ENCODE measurements at places on chromosomes 3 and 15.

DNA sequence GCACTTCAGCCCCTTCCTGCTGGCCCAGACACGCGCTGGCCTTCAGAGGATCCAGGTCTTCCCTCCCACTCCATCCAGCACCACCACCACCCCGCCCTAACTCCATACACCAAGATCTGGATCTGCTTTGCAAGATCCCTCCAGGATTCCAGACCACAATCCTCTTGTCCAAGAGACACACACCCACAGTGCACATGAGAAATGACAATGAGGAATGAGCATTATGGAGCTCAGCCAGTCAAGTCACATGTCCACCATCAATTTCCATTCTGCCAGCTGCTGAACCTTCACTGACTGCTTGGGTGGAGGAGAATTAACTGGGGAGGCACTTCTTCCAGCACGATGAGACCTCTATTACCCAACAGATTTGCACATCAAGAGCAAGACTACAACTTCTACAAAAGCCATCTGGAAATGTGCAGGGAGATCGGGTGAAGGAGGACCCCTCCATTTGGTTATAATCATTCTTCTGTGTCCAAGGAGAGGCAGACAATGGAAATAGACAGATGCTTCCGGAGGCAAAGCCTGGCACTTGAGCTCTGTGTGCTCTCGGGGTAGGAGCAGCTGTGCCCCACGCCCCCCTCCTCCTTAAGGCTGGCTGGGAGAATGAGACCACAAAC, 12.3 kb upstream of the SPATA12 start:
- no peak for DNase-seq

- DNase-seq: peak; percentile 28
Measured at GRCh38 chr3:116741467-116741866, 31.9 kb downstream of the TUSC7 start.

GRCh38 chr15:45386974-45387373, 8.6 kb upstream of the GATM start:
- DNase-seq: no peak

DNA sequence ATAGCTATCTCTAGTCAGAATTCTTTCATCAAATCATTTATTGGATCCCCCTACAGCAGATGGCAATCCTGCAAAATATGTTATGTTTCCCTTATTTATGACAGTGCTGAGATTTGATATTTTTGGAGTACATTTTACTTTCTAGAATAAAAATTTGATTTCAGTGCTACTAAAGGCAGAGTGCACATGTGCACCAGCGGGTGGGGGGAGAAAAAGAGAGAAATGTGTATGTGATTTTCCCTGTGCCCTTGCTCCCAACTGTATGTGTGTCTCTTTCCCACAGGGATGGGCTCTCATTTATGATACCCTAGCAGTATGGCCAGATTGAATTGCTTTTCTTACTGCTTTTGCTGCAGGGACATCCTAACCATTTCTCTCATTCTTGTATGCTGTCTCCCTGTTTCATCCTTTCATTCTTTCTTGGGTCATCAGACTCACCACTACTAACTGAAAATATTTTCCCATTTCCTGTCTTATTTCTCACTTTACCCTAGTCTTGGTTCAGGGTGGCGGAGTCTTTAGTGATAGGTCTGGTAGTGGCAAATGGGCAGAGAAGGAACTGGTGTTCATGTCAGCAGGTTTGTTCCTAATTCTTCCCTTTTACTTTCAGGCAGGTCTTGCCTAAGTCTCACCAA, 140.7 kb downstream of the TCF12 start:
- no peak for DNase-seq

- DNase-seq: no peak
Measured at GRCh38 chr3:123735456-123735855, 148.7 kb downstream of the MYLK start.

- DNase-seq: no peak
Measured at GRCh38 chr15:81161851-81162250, 27.8 kb downstream of the CFAP161 start.

- no peak for DNase-seq
Measured at GRCh38 chr3:102480139-102480538, 45.3 kb downstream of the ZPLD1 start.

DNA sequence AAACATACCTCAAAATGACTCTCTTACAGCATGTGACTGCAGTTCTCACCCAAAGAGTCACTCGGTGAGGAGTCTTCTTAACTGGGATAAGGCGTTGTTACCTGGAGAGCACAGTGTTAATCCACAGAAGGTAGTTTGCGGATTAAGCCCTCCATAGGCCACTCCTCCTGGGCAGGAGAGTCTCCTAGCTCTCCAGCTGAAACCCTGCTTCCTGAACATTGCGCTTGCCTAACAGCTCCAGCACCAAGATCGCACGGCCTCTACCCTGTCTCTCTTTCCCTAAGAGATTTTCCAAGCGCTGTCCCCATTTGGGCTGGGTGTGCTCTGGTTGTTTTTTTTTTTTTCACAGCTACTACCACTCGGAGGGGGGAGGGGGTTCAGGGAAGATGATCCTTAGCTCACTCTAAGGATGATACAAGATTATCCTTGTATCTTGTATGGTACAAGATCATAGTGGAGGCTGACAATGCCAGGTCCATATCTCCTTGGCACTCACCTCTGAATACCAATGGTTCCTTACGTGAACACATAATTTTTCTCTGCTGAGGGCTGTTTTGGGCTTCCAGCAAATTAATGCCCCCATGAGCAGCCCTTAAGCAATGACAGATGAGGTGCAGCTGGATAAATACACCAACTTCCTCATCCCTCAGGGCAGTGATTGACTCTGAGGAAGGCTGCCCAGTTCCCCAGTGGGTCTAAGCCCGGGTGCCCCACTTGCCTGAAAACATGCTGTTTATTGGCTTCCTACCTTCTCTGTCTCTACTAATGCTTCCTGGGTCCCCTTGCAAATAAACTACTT, 185.2 kb upstream of the TSC22D2 start:
- no peak for DNase-seq

DNA sequence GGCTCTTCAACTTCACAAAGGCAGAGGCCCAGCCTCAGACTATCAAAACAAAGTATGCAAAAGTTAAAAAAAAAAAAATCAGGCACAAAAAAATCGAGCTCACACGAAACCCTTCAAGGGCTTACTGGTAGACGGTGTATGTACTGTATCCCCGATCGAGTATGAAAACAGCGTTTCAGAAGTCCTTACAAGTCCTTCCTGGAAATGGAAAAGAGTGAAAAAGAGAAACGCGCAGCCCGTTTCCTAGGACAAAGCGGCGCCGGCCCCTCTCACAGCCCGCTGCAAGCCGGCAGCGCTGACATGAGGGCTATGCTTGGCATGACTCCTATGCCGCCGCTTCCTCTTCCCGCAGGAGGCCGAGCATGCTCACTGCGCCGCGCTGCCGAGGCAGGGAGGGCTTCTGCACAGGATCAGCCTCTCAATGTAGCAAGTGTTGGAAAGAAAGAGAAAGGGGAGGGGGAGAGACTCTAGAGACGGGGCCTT, at the start of gene VGLL4:
VGLL4 (minus strand) TSS at position 311 of the 483 bp plus-strand sequence. CDS start 397 bp downstream, outside the sequence.
- DNase-seq: peak; percentile 95

DNA sequence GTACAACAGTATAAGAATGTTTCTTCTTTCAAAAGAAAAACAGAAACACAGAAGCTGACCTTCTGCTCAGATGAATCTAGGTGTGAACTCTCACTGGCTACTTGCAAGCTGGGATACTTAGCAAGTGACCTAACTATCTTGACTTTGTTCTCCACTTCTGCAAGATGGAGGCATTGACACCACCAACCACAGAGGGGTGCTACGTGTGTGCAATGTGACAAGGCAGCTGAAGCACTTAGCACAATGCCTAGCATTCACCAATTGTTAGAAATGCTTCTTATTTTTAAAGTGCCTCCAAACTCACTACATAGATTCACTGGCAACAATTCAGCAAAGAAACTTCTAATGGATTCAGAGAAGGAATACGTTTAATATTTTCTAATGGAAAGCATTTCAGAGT, 331.4 kb upstream of the WNT5A start:
- no peak for DNase-seq

GRCh38 chr15:90423801-90424319, 35.8 kb downstream of the IQGAP1 start:
- DNase-seq: no peak

- no peak for DNase-seq
Measured at GRCh38 chr3:187377842-187378241, 9.7 kb downstream of the RTP4 start.

GRCh38 chr3:25372167-25372566, 55.9 kb upstream of the RARB start:
- no peak for DNase-seq

DNA sequence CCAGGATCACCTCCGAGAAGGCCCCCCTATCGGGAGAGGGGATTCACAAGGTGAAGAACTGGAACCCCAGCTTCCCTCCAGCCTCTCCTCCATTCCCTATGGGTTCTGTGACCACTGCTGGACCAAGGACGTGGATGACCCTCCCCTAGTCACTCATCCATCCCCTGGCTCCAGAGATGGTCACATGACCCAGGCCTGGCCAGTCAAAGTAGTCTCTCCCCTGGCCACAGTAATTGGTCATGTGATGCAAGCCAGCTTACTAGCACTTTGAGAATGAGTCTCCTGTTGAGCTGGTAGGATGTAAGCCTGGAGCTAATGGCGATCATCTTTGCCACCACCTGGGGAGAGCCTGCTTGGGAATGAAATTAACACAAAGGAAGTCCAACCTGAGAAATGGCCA, 3.9 kb downstream of the CAMK1 start:
- no peak for DNase-seq

DNA sequence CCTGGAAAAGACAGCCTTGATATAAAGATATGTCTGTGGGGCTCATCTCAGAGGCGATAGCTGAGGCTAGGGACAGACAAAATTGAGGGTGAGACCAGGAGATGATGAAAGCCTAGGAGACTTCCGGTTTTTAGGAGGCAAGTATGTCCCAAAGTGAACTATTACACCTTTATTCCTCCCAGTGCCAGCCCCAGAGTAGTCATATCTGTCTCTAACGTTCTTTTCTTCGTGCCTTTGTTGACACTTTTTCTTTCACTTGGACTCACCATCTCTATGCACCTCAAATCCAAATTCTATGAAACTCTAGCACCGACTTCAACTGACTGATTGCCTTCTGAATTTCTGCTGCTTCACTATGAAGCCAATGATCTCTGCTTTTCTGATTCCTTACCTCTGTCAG, 93.8 kb upstream of the RASGRP1 start:
- DNase-seq: no peak

DNA sequence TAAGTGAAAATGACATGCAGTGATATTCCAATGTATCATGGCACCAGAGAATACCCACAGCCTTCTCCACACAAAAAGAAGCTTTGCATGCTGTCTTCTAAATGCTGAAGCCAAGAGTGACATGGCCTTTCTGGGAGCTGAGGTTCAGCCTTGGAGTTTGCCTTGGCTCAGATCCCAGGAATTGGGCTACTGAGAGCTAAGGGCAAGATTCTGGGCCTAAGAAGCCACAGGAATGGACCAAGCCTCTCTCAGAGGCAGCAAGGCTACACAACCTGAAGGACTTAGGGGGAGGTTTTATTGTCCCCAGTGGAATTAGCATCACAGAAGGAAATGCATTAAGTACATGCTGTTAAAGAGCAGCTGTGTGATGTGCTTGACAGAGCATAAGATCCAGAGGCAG, 1078.5 kb downstream of the TUSC7 start:
- no peak for DNase-seq

- DNase-seq: no peak
Measured at GRCh38 chr3:133169331-133170068, 131.3 kb downstream of the TMEM108 start.

- no peak for DNase-seq
Measured at GRCh38 chr15:94457661-94458060, 226.3 kb downstream of the MCTP2 start.

- no peak for DNase-seq
Measured at GRCh38 chr3:169528289-169528688, 135.2 kb downstream of the MECOM start.

GRCh38 chr15:31265871-31266711, 60.5 kb upstream of the KLF13 start:
- DNase-seq: no peak

- no peak for DNase-seq
Measured at GRCh38 chr3:108242776-108243175, 20.6 kb upstream of the IFT57 start.

- DNase-seq: peak; percentile 77
Measured at GRCh38 chr3:58307639-58308215, 1.4 kb downstream of the HTD2 start.

- peak; percentile 84 for DNase-seq
Measured at GRCh38 chr3:9884555-9885165, 4.6 kb upstream of the CIDEC start.

DNA sequence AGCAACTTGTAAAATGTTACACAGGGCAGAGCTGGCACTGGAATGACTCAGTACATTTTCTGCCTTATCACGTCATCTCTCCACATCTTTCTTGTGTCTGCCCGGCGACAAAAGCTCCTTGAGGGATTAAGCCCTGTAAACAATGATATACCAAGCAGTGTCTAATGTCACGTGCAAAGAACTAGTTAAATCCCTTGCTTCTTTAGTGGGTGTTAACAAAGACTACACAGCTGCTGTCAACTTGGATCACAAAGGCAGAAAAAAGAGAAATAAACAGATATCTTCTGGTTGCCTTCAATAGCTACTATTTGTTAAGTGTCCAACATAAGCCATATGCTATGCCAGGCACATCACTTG, 48.1 kb upstream of the FRMD4B start:
- peak; percentile 55 for DNase-seq

GRCh38 chr3:54324103-54324502, 201.8 kb downstream of the CACNA2D3 start:
- DNase-seq: no peak

DNA sequence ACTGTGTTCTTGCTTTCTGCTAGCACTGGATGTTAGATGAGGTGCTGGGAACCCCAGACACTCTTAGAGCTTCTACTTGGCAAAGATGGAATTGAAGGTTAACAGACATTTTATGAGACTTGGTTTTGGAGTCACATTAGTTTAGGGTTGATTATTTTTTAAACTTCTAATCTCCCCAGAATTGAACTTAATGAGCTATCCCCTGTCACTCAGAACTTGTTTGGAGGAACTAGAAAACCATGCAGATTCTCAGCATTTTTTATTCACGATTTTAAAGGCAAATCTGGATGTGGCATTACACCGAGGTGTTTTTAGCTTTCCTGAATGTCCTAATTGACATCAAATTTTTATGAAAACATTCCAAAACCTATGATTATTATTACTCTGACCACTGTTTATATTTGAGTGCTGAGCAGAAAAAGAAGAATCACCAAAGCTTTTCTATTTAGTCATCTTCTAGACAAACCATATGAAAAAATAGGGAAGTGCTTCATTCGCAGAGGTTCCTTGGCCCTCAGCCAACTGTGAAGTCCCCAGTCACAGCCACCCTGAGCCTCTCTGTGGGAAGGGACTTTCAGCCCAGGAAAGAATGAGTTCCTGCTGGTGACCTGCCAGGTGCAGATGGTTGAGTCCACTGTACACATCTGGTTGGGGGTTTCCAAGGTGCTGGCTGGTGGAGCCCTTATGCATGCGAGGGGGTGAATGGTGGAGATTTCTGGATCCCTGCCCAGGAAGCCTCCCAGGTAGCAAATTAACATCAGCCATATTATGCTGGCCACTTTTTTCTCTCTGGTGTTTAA, 196.0 kb upstream of the TOPAZ1 start:
- peak; percentile 53 for DNase-seq

GRCh38 chr15:59249816-59250215, 43.2 kb downstream of the LDHAL6B start:
- DNase-seq: no peak

- peak; percentile 39 for DNase-seq
Measured at GRCh38 chr3:49673121-49673714, 933 bp upstream of the APEH start.

GRCh38 chr3:15063656-15064286, 1.3 kb downstream of the MRPS25 start:
- no peak for DNase-seq

- DNase-seq: peak; percentile 43
Measured at GRCh38 chr3:127734754-127735473, 62.2 kb downstream of the ABTB1 start.

- DNase-seq: peak; percentile 62
Measured at GRCh38 chr3:50372349-50372748, 13.0 kb upstream of the TMEM115 start.

All from hepatocyte (in vitro differentiated cells).